ENCODE measurements at places on chromosomes 12 and 14.

DNA sequence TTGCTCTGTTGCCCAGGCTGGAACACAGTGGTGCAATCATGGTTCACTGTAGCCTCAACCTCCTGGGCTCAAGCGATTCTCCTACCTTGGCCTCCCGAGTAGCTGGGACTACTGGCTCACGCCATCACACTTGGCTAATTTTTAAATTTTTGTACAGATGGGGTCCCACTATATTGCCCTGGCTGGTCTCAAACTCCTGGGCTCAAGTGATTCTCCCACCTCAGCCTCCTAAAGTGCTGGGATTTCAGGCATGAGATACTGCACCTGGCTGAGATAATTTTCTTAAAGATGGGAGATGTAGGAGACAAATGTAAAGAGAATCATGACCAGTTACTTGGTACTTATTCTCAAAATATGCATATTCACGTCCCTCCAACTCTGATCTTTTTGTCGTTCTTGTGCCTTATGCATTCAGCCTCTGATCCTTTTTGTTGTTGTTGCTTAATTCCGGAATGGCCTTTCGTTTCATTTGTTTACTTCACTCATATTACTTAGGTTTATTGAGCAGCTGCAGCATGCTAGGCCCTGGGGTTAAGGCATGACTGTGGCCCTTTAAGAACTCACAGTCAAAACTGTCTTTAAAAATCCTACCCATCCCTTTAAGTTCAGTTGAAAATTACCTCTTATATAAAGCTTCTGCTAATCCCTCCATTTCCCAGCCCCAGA is 8.9 kb downstream of the RBMS2 start:
- DNase-seq, result no peak

DNA sequence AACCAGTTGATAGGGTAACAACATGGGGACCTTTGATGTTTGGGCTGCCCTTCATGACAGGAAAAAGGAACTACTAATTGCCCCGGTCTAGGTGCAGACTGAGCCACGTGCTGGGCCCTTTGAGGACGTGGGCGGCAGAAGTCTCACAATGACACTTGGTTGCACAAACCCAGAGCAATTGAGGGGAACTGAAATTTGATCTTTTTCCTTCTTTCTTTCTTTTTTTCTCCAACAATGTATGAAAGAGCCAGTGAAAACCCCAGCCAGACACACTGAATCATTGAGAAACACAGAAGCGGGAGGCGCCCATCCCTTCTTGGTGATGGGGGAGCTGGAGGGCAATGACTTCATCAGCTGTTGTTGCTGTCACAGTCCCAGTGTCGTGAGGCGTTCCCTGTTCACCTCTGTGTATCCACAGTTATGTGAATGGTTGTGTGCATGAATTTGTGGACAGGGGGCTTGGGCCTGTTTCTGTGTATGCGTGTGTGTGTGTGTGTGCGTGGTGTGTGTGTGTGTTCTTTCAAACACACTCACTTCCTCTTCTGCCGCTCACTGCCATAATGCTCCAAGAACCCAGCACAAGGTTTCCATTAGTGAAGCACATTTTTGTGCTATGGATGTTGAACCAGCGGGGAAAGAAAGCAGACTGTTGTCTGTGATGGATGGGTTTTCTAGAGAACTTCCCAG is 137.5 kb upstream of the CCND2 start:
- peak; percentile 83 for DNase-seq

DNA sequence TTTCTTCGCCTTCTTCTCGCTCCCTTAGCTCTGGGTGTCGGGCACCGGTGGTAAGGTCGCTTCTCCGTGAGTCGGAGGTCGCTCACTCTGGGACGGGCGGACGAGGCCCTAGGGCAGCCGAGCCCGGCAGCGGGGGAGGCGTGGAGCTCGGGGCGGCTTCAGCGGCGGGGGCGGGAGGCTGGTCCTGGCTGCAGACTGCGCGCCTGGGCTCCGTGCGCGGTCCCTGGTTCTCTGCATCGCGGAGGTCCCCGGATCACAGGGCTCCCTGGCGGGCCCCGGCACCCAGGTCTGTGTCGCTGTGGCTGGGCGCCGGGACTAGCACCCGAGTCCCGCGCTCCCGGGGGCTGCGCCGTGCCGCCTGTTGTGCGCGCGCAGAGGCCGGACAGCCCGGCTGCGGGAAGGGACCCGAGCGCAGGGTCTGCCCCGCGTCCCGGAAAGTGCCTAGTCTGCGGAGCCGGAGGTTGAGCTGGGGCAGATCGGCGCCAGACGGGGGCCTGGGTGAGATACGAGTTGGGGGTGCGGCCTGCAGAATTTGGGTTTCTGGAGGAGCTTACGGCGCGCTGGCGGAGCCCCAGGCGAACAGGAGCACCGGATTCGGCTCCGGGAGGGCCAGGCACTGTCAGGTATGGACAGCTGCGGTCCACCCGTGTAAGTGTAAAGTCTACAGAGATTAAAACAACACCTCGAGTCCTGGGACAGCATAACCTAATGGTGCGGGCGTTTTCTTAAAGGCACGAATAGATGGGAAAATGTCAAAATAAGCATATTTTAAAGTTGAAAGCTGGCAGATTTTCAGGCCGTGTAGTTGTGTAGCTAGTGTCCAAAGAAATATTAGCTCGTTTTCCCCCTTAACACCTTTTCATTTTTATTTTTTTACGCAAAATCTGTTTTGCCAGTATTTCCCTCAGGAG is 713 bp downstream of the FRMD6 start:
- no peak for DNase-seq

- DNase-seq, result no peak
Measured at GRCh38 chr12:80445083-80445793, 1.2 kb downstream of the PTPRQ start.

GRCh38 chr12:124557518-124558223 is 9.7 kb downstream of the NCOR2 start:
- DNase-seq, result no peak

GRCh38 chr12:101238306-101238705 is 28.3 kb upstream of the SLC5A8 start:
- no peak for DNase-seq

DNA sequence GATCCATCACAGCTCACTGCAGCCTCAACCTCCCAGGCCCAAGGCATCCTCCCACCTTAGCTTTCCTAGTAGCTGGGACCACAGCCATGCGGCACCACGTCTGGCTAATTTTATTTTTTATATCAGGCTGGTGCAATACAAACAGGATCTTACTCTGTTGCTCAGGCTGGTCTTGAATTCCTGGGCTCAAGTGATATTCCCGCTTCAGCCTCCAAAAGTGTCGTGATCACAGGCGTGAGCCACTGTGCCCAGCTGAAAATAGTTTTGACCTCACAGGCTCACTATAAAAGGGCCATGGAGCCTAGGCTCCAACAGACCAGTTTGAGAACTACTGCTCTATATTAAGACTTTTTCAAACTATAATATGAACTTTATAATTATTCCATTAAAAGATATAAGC is 37.3 kb downstream of the SNX6 start:
- DNase-seq, result peak; percentile 1

GRCh38 chr12:96500693-96501092 is 11.3 kb downstream of the CFAP54 start:
- no peak for DNase-seq

GRCh38 chr14:99775351-99775750 is 17.9 kb upstream of the EML1 start:
- DNase-seq, result peak; percentile 30

- no peak for DNase-seq
Measured at GRCh38 chr14:32469388-32470160, 140.5 kb downstream of the AKAP6 start.

GRCh38 chr12:121139286-121139685 is 6.6 kb downstream of the P2RX7 start:
- DNase-seq, result no peak

Data from activated CD8-positive, alpha-beta memory T cell treated with anti-CD3 and anti-CD28 coated beads for 24 hours (primary cell).